ENCODE measurements at places on chromosomes 3 and 15.

- DNase-seq, result no peak
Observed at GRCh38 chr15:64151727-64152506, at the start of gene SNX22. TSS of gene SNX22 (plus strand) at chr15:64151731. CDS start at chr15:64151776, 45 bp downstream.

- DNase-seq, result no peak
Observed at GRCh38 chr3:62036726-62037125, 336.6 kb downstream of the FEZF2 start.

DNA sequence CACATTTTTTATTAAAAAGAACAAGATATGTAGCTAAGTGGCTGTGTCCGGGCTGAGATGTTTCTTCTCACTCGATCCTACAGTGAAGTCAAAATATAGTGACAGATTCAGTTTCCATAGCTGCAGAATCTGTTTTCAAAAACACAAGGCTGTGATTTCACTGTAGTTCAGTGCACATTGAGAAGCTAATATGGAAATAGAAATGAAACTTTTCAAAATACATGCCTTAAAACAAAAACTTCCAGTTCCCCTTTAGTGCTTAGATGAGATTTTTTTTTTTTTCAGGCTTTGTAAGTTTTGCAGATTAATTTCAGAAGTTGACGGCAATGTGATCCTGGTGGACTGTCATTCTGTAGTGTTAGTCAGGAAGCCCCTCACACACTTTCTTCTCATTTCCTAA, 23.8 kb upstream of the TRAK1 start:
- peak; percentile 39 for DNase-seq

DNA sequence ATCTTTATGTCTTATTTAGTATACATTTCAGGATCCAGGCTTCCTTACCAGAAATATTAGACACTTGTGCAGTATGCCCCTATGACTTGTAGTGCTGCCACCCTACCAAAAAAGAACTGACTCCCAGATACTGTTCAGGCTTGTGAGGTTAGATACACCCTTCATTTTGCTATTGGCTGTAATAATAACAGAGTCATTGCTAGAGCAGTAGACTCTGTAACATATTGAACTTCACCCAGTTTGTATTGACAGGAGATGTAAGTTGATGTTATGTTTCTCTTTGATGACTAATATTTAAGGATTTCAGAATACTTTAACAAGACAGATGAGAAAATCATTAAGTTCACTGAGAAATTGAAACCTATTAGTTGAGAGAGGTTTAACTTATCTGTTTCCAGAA, 32.9 kb downstream of the RNF111 start:
- no peak for DNase-seq

- no peak for DNase-seq
Observed at GRCh38 chr15:39833515-39833981, 50.9 kb upstream of the FSIP1 start.
